ENCODE measurements at places on chromosomes 5 and 9.

DNA sequence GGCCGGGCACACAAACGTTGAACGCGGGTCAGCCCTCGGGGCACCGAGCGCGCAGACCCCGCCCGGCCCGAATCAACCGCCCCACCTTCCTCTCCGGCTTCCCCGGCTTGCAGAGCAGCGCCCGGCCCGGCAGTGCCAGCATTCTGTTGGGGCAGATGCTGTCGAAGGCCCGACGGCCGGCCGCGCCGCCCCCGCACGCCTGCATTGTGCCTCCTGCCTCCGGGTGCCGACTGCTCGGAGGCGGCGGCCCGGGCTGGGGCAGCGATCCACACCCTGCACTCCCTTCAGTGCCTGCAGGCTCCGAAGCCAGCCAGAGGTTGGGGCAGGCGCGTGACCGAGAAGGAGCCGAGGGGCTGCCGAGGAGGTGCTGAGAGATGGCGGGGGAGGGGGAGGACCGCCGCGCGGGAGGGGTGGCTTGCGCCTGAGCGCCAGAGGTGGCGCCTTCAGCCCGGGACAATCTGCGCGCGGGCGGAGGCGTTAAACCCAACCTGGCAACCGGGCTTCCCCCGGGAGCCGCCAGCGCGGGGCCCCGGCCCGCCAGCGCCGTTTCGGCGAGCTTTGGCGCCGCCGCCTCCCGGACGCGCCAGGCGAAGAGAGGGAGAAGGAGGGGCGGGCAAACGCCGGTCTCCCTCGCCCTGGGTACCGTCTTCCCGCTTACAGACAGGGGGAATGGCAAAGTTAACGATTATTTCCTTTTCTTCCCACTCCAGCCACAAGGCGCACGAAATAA, at the start of gene MCIDAS:
TSS of gene MCIDAS (minus strand) at position 382 of the 730 bp plus-strand sequence. CDS start at position 205, 177 bp downstream.
- no peak for DNase-seq

- DNase-seq = no peak
These were observed 297.7 kb downstream of the DEPDC1B start for GRCh38 chr5:60402161-60402785.

GRCh38 chr5:177296581-177296980, 6.9 kb downstream of the RAB24 start:
- no peak for DNase-seq

DNA sequence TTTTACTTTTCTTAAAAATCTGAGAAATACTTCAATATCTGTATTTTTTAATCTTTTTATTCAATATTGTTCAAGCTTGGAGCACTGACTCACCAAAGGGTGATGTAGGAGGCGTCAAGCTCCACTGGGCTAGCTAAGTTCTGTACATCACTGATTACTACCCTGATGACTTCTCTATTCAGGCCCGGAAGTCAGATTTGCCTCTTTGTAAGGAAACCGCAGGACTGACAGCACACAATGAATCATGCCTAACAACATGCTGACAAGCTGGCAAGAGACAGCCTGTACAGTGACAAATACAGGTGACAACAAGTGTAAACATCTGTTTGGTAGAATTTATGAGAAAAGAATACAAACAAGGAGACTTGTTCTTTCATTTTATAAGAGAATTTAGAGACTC, 627.9 kb upstream of the RORB start:
- DNase-seq = no peak

DNA sequence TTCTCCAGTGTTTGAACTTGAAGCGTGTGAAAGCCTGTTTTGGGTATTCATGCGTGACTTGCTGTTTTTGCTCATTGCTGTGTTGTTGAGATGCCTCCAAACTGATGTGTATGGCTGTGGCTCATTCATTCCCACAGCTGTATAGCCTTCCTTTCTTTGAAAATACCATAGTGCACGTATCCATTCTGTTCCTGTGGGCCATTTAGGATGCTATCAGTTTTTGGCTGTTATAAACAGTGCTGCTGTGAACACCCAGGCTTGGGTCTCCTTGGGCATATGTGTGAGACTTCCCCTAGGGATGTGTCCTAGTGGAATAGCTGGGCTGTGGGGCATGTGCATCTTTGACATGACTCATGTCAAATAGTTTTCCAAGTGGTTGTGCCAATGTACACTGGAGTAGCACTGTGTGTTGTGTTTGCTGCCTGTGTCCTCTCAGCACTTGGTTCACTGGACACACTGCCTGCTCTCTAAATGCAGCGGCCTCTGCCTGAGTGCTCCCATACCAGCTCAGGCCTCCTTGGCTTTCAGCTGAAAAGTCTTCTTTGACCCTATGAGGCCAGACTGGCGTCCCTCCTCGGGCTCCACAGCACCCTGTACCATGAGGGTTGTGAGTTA, 102.6 kb upstream of the TBC1D2 start:
- DNase-seq = no peak

- no peak for DNase-seq
These were observed 61.8 kb downstream of the C9 start for GRCh38 chr5:39302472-39302871.

DNA sequence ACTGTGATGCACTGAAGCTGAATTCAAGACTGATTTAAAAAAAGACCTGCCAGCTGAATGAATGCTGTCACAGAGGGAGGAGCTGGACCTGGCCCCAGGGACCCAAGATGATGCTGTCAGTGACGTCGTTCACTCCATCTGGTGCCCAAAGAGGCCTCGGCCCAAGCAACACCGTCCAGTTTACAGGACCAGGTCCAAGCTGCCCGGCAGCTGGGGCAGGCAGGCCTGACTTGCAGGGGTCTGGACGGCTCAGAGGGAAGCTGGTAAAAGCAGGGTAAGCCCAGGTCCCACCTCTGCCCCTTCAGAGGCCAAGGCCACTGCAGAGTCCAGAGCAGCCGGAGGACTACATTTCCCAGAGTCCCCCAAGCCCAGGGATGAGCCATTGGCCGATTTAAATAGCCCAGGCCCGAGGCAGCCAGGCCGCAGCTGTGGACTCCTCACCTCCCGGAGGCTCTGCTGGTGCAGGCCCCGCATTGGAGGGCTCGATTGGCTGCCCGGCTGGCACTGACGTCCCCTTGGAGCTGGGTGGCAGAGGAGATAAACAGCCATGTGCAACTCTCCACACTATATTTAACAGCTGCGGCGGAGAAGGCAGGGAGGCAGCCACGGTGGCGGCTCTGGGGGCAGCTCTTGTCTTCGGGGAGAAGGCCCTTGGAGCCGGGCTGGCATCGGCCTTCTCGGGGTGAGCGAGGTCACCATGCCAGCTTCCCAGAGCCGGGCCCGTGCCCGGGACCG, at the start of gene PLPP7:
TSS of gene PLPP7 (plus strand) at position 423 of the 735 bp plus-strand sequence. CDS start at position 698, 275 bp downstream.
- peak; percentile 93 for DNase-seq

DNA sequence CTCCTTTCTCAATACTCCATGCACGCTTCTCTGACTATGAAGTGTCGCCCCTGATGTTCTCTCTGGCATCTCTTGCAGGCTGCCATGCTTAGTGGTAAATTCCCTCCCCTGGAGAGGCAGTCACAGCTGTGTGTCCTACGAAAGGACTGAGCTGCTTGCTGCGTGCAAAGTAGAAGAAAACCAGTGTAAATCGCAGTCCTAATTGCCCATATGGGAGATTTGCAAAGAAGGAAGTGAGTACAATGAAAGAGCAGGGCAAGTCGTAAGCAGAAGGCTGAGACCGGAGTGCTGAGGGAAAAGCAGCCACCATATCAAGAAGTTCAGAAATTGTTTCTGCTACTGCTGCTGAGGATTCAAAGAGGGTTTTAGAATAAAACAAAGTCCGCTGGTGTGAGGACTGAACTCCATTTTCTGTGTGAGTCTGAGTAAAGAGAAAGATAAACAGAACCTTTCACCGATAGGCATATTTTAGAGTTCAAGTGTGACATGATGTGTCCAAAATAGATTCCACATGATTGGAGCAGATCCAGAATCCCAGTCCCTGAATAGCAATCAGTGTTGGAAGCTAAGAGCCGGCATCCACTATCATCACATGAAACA, 507.8 kb upstream of the MPDZ start:
- DNase-seq = no peak

GRCh38 chr9:76519075-76519835, 60.3 kb downstream of the GCNT1 start:
- no peak for DNase-seq

DNA sequence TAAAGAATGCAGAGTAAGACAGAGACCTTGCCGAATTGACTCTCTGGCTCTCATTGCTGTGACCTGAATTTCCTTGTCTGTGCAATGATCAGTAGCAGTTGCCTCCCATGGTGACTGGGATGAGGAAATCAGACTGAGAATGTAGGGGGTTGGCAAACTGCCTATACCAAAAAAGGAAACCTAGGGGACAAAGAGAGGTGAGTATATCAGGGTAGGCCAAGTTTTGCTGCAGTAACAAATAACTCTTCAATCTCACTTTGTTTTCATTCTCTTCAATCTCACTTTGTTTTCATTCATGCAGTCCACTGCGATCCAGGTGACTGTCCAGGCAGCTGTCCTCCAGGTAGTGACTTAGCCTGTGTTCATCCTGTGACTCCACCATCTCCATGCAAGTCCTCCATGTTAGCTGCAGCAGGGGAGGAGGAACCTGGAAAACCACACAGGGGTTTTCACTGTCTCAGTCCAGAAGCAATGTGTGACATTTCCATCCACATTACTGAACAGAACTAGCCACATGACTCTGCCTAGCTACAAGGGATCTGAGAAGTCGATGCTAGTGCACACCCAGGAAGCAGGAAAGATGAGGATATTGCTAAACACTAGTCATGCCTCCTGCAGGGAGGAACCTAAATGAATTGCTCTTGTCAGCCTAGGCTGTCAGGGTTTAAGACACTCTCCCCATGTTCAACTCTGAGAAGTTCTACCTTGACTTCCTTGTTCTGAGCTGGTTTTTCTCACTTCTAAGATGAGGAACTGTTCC, 26.0 kb downstream of the TMEM174 start:
- DNase-seq = no peak

DNA sequence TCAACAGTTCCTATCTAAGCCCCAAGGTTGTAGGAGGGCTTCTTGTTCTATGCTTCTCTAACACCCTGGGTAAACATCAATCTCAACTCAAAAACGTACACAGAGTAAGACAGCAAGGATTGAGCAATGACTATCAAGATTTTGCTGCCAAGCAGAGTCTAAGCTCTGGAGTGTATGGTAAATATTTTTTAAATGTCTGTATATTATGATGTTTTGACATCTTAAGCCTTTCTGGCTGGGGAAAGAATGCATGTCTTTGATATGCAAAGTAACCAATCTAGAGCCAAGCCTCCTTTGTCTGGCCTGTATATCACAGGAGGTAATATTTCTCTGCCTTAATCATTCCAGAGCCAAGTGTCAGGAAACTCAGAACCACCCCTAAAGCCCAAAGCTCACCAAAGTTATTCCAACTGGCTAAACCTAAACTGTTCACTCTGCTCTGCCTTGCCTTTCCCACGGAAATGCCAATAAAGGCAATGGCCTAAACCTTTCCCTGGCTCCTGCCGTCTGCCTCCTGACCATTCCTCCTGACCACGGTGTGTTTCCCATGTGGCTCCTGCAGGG, 45.2 kb downstream of the YIPF5 start:
- no peak for DNase-seq

DNA sequence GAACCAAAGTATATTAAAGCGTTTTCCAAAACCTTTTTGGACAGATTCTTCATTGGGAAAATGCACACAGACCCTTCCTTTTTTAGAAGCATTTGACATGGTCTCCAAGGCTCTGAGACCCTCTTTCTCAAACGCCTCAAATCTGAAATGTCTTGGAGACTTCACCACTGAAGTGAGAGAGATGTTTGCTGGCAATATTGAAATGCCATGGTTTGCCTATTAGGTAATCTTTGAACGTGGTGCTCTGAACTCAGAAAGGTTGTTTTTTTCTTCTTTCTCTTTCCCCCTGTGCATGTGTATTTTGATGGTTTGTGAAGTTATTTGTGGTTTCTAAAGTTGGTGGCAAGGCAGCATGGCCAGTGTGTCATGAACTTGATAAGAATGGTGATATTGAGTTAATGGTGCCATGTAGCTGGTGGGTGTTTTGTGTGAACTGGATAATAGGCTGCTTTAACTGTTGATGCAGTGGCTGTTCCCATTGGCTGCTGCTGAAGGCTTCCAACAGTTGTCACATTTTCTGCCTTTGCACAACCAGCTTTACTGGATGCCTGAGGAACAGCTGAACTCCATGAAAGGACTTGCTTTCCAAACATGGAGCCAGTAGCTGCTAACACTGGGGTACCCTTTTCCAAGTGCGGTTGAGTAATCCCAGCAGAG, 1.7 kb downstream of the PALM2AKAP2 start:
- DNase-seq = no peak

- no peak for DNase-seq
These were observed 132.8 kb downstream of the CD180 start for GRCh38 chr5:67063791-67064190.

DNA sequence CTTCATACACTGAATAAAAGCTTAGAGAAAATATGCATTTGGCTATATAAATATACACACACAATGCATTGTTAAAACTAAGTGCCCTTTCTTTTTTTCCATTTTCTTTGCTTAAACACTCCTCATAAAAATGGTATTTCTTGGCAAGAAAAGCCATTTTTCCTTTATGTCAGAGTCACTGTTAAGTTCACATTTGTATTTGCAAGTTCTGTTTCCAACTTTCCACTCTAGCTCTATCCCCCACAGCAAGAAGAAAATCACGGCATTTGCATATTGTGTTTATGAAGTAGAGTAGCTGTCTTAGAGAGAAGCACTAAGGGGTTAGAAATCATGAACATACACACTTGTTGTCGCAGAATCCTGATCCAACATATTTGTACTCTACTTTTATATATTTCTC, 662.1 kb upstream of the MEF2C start:
- DNase-seq = no peak

DNA sequence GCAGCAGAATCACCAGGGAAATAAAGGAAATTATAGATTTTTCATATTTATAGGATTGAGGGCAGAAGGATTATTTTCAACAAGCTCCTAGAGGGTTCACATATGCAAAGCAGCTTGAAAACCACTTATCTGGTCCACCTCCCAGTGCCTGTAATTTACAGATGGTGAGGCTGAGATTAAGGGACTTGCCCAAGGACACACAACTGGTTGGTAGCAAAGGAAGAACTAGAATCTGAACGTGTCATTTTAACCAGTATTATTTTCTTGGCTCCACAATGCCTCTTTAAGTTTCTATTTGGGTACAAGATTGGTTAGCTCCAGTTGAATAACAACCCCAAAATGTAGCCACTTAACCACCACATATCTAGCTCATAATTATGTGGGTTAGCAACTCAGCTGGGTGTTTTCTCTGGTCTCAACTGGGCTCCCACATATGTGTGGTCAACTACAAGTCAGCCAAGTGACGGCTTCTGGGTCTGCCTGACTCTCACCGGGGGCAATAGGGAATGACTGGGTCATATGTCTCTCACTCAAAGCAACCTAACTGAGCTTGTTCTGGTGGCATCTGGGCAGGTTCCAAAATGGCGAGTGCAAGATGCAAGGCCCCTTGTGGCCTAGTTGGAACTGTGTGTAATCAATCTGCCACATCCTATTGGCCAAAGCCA, 127.7 kb downstream of the ZDHHC21 start:
- no peak for DNase-seq

DNA sequence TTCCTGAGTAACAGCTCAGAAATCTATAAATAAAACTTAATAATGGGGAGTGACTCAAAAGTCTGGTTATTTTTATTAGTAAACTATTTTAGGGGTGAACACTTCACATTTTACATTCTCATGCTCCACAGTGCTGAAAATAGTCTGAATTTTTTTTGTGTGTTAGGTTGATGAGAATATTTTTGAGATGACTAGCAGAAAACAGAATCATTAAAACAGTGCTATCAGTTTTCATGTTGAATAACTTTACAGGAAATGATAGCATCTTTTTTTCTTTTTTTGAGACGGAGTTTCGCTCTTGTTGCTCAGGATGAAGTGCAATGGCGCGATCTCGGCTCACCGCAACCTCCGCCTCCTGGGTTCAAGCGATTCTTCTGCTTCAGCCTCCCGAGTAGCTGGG, 60.3 kb downstream of the TMC1 start:
- no peak for DNase-seq

- no peak for DNase-seq
These were observed 8.6 kb downstream of the RAB14 start for GRCh38 chr9:121192959-121193640.

Data from cardiac septum (tissue), 1 donor.